HT1080 (cell line): ENCODE measurements at places on chromosomes 3 and 15. TPM values are rescaled to one million over a fixed set of nuclear protein-coding genes. Genes with fewer than 3 reads are reported as not detected.

DNA sequence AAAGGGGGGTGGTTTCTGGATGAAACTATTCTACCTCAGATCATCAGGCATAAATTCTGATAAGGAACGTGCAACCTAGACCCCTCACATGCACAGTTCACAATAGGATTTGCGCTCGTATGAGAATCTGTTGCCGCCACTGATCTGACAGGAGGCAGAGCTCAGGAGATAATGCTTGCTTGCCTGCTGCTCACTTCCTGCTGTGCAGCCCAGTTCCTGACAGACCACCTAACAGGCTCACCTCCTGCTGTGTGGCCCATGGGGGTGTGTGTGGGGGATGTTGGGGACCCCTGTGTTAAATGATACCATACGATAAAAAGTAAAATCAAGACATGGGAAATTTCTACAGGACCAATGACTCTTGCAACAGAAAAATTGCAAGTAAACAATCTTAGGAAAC lies 24.0 kb downstream of the CP start:
- no peak for DNase-seq

DNA sequence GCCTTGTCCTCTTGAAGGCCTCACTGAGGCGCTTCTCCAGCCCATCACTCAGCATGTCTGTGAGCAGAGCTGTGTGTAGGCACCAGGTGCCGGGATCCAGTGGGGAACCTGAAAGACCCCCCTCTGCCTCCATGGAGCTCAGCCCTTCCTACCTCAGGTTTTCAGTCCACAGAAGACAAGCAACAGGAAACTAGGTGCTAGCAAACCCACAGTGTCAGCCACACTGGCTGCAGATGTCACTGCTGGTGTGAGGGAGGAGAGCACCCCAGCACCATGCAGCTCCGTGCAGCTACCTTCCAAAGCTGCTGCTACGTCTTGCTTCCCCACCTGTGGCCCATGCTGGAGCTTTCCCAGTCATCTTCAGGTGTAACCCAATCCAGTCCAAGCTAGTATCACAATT lies 17.9 kb downstream of the PSTPIP1 start:
- DNase-seq: no peak

DNA sequence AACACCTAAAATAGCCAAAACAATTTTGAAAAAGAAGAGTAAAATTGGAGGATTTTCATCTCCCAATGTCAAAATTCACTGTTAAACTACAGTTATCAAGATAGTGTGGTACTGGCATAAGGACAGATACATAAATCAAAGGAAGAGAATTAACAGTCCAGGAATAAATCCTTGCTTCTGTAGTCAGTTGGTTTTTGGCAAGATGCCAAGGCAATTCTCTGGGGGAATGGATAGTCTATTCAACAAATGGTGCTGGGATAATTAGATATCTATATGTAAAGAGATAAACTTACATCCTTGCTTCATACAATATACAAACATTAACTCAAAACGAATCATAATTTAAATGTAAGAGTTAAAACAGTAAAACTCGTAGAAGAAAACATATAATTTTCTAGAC lies 57.9 kb upstream of the SELENOK start:
- no peak for DNase-seq

DNA sequence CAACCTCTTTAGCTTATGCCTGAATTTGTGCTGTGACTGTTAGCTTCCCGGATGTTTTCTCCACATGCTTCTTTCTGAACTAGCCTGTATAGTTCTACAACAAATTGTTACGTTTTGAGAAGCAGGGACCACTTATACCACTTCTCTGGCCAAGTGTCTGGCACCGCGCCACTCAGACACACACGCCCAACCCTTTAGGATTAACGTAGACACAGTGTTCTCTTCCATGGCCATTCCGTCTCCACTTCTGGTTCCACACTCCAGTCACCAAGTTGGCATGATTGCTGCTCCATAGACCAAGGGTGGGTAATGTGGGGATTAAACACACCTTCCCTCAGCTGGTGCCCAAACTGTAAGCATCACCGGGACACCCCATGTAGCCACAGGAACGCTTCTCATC lies 755 bp upstream of the TMEM108 start:
- DNase-seq: no peak

DNA sequence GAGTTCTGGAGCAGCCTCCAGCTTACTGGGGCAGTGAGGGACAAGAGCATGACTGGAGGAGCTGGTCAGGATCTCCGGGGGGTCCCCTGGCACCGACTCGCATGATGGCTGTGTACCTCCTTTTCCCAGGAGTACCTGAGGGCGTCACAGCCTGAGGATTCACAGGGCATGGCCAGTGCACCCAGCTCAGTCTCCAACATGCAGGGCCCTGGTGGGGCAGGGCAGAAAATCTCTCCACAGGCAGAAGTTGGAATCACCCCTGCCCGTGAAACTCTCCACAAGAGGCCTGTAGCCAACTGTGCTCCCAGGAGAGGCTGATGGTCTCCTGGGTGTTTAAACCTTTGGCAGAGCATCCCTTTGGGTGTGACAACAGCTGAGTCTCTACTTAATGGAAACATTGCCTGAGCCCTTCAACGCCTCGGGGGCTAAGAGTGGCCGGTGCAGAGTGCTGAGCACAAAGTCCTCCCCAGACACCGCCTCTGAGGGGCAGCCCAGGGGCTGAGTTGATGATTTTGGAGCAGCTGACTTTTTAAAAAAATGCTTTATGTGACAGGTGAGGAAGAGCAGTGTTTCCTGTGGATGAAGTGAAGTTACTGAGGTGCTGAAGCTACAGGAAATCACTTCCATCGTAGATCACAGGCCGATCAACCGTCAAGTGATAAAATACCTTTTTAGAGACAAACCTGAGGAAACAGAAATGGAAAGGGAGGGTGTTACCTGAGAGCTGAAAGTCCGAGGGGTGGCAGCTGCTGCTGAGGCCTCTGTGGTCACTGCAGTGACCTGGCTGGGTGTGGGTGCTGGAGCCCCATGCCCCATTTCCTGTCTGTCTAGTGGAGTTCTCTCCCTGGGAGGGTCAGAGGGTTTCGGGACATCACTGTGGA lies 21.9 kb upstream of the CXCR6 start:
- DNase-seq: no peak

GRCh38 chr3:42706721-42707619 lies 4.4 kb upstream of the HHATL start:
- DNase-seq: no peak

The INKA1 gene
- total RNA-seq: 1.6 and 5.1 TPM in 2 replicates

The CPN2 gene
- total RNA-seq: not detected in 2 replicates

The ADAMTS9 gene
- 1.8 and 2.4 TPM in 2 replicates for total RNA-seq

The C15orf39 gene
- total RNA-seq: 17.2 and 21.1 TPM in 2 replicates

The GOLGA6L6 gene
- not detected in 2 replicates for total RNA-seq

The PLA2G4D gene
- not detected in 2 replicates for total RNA-seq
